KG1 (cell line): ENCODE measurements at places on chromosomes 13 and 19.

DNA sequence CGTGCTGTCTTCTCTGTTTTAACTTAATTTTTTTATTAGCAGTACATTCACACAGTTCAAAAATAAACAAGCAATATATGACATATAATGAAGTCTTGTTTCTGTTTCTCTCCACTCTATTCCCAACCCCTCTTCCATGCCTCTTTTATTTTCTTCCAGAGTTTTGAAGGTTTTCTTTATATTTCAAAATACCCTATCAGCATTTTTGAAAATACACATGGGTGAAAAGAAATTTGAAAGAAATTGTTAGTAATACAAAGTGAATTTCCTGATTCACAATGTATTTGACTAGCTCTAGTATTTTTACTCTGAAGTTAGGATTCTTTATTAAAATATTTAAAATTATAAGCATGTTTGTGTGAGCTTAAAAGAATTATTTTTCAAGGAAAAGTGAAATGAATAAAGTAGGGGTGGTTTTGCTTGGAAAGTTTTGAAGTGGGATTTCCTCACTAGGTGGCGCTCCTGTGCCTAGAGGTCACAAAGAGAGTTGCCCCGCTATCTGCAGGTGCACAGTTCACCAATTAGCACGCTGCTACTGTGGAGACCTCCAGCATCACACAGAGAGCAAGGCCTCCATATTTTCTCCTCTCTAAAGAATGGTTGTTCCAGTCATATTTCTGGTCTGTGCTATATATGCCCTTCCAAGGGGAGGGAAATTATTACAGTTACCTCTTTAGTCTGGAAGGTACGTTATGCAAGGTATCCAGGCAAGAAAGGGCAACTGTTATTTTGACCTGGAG lies 37.6 kb downstream of the SOX21 start:
- no peak for DNase-seq

- DNase-seq, result no peak
Measured at GRCh38 chr13:42820451-42820850, 39.1 kb downstream of the FAM216B start.

- DNase-seq, result no peak
Measured at GRCh38 chr19:4597278-4597974, 37.9 kb upstream of the SEMA6B start.

DNA sequence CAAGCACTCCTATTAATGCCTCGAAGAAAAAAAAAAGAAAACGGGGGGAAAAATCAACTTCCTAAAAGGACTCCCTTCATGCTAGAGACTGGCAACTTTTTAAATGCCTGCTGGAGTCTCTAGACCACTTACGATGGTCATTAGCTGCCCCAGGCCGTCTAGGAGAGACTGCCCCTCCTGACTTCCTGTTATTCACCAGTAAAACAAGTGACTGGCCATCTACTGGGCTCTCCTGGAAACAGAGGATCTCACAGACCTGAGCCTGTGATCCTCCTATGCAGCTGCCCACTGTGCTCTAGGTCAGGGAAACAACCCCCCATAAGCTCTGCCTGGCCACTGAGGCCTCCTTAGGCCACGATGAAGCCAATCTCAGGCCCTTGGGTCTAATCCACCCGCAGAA lies 7.4 kb downstream of the ZNF266 start:
- DNase-seq, result no peak

- no peak for DNase-seq
Measured at GRCh38 chr19:3692141-3693024, 7.9 kb downstream of the PIP5K1C start.

- no peak for DNase-seq
Measured at GRCh38 chr19:45778010-45778661, 4.2 kb downstream of the DMPK start.

- DNase-seq, result no peak
Measured at GRCh38 chr13:48930918-48931317, 44.8 kb upstream of the FNDC3A start.

- peak; percentile 67 for DNase-seq
Measured at GRCh38 chr19:2327773-2328400, 499 bp downstream of the LSM7 start.

GRCh38 chr13:68176475-68176874 lies 946.3 kb upstream of the PCDH9 start:
- DNase-seq, result no peak

DNA sequence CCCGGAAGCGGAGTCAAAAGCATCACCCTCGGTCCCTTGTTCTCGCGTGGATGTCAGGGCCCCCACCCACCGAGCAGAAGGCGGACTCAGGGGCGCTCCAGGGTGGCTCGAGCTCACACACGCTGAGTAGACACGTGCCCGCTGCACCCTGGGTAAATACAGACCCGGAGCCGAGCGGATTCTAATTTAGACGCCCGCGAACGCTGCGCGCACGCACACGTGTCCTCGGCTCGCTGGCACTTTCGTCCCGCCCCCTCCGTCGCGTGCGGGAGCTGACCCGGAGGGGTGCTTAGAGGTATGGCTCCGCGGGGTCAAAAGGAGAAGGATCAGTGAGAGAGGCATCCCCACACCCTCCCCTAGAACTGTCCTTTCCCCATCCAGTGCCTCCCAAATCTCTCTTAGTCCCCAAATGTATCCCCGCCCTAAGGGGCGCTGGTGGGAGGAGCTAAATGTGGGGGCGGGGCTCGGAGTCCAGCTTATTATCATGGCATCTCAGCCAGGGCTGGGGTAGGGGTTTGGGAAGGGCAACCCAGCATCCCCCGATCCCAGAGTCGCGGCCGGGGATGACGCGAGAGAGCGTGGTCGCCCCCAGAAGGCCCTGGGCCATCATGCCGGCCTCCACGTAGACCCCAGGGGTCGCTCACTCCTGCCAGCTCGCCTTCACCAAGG lies 451 bp upstream of the ICAM5 start:
- DNase-seq, result no peak

DNA sequence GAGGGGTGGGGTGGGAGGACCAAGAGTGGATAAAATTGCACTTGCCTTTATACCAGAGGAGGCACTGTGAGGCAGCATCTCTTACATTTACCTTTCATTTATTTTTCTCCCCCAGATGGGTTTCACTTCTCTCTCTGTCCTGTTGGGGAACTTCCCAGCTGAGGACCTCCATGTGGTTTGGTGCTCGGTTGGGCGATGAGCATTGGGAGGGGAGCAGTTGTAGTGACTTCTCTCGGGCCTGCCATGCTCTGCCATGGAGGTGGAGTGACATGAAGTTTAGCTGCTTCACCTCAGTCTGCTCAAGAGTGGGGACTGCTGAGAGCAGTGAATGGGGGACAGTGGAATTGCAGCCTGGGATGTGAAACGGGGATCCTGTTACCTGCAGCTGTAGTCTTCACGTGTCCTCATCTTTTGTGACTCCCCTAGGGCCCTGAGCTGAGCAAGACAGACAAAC lies 23.1 kb upstream of the CXCL17 start:
- DNase-seq, result no peak
